Posterior cingulate gyrus (tissue), 11 donors: ENCODE measurements at places on chromosomes 6 and 20.
A peak's percentile ranks its signal among the peaks of the same experiment; 100 is the strongest.

- no peak for DNase-seq
These were observed 17.4 kb upstream of the RAB32 start for GRCh38 chr6:146526192-146526591.

DNA sequence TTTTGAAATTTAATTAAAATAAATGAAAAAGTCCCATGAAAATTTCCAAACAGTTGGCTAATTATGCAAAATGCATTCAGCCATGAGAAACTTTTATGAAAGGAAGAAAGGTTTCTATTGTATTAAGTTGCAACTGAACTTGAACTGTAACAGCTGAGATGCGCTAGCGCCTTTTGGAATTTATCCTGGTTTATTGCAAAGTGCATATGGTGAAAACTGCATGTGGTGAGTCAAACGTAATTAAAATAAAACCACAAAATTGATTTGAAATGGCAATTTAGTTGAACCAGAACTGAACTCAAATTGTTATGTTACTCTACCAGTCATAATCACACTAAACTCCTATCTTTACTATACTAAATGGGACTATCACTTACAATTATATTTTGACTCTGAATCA lies 46.4 kb upstream of the COL21A1 start:
- no peak for DNase-seq

GRCh38 chr20:15612198-15612597 lies 961.0 kb downstream of the KIF16B start:
- no peak for DNase-seq

- no peak for DNase-seq
These were observed 32.4 kb downstream of the SNX3 start for GRCh38 chr6:108228416-108228815.

- DNase-seq = peak; percentile 27
These were observed 675 bp upstream of the TRERF1 start for GRCh38 chr6:42452171-42453030.

DNA sequence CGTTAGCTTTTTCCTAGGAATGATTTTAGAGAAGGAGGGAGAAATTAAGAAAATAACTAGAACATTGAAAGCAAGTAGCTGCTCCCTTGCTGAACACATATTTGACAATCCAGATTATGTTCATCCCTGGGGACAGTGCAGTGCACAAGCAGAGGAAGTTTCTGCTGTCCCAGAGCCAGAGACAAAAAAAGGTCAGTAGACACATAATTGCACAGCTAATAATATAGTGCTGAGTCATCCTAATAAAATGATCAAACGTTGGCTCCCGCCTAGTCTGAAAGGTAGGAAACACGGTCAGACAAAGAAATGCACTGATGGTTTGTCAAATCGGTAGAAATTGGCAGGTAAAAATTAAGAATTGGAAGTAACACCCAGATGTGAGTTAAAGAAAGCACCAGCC lies 21.7 kb upstream of the SSTR4 start:
- no peak for DNase-seq

DNA sequence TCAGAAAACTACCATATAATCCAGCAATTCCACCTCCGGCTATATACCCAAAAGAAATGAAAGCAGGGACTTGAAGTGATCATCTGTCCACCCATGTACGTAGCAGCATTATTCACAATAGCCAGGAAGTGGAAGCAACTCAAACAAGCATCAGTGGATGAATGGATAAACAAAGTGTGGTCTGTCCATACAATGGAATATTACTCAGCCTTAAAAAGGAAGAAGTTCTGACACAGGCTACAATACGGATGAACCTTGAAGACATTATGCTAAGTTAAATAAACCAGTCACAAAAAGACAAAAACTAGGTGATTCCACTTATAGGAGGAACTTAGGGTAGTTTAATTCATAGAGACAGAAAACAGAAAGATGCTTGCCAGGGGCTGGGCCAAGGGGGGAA lies 76.5 kb downstream of the ATP9A start:
- DNase-seq = no peak

DNA sequence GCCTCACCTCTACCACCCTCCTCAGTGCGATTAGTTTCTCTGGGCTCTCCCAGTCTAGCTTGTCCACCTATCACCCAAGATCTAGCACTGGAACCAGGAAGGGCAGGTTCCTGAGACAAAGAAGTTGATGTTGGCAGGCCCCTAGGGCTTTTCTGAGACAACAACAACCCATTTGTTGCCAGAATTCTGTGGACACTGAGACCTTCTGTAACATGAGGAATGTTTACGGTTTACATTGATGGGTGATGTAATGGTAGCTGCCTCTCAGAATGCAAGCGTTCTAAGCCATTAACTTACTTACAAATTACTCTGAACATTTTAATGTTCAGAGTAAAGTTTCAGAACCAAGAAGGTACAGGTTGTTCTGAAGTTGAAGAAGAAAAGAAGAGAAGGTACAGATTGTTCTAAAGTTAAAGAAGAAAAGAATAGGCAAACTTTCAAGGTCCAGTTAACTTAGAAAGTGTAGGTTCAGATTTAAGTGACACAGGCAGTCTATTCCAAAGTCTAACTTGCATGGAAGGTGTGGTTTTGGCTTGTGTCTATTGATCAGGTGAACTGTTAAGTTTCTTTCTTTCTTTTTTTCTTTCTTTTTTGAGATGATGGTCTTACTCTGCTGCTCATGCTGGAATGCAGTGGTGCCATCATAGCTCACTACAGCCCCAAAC lies 3.7 kb upstream of the MED23 start:
- no peak for DNase-seq

DNA sequence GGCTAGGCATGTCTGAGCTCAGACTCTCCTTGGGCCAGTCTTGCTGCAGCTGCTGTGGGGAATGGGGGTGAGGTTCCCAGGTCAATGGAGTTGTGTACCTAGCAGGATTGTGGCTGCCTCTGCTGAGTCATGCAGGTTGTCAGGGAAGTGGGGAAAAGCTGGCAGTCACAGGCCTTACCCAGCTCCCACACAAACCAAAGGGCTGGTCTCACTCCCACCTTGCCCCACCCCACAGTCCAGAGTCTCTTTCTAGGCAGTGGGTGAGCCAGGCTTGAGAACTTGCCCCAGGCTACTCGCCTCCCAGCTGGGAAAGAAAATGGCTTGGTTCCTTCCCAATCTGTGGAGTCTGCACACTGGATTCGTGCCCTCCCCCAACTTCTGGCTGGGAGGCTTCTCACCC lies 65.7 kb downstream of the SCP2D1 start:
- no peak for DNase-seq

DNA sequence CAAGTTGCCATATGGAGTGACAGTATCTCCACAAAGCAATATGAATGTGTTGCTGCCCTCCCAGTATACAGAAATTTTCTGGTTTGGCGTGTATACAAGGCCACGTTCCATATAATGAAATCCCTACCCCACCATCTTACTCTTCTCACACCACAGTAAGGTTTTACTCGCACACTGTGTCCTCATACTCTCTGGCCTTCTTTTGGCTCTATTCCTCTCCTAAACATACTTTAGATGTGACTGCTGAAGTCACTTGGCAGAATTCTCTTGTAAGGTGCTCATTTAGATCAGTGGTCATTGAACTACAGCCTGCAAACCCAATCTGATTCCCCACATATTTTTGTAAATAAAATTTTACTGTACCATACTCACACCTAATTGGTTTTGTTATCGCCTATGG lies 123.2 kb downstream of the RFPL4B start:
- no peak for DNase-seq

DNA sequence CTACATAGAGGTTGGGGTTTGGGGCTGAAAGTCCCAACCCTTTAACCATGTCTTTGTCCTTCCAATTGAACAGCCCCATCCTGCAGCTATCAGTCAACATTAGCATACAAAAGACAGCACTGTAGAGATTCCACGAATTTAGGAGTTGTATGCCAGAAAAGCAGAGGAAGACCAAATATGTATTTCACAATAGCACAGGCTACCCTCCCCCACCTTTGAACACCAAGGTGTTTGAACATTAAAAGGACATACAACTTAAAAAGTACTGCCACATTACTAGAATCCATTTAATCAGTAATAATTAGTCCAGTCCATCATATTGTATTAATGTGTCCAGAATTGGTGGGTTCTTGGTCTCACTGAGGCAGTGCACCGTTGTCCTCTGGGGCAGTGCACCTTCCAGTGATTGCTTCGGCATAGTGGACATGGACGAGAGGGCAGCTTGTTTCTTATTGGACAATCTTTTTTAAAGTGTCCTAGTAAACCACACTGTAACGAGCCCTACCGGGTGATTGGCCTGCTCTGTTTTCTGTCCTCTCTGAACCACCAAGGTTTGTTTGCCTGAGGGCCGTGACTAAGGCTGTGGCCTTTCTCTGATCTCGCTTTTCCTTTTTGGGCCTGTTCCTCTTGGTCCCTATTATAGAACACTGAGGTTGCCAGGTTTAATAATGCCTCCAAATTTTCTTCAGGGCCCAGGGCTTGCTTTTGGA lies 36.4 kb downstream of the GSTA4 start:
- no peak for DNase-seq

- no peak for DNase-seq
These were observed 545.6 kb downstream of the PKHD1 start for GRCh38 chr6:51541847-51542246.

- no peak for DNase-seq
These were observed 14.2 kb downstream of the ARID1B start for GRCh38 chr6:156791320-156791850.

- DNase-seq = no peak
These were observed 47.9 kb downstream of the STK35 start for GRCh38 chr20:2149507-2149906.

GRCh38 chr20:1830240-1830639 lies 65.0 kb upstream of the SIRPA start:
- peak; percentile 96 for DNase-seq

DNA sequence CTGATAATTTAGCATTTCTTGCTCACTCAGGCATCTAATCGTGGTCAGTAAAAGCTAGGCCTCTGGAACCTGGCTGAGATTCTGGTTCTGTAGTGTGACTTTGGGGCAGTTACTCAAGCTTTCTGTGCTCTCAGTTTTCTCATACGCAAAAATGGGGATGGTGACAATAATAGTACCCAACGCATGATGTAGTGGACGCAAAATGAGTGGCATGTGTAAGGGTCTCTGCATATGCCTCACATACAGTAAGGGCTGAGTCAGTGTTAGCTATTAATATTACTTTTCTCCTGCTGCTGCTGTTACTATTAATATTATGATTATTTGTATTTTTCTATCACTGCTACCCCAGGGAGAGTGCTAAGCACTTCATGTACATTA lies 686 bp downstream of the GINS1 start:
- no peak for DNase-seq

DNA sequence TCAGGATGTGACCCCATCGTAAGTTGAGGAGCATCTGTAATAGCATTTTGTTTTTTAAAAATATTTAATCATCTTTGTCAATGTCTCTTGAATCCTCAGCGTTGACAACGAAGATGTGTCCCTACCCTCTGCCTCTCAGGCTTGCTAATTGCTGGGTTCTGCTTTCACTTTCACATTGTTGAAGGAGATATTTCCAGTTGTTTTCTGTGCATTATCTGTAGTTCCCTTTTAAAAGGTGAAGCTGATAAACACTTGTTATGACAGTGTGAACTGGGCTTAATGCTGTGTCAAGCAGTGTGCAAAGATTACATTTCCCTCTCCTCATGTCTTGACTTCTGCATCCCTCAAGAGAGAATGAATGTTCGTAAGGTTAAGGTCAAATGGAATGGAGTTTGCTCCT lies 54.9 kb downstream of the CSE1L start:
- no peak for DNase-seq

DNA sequence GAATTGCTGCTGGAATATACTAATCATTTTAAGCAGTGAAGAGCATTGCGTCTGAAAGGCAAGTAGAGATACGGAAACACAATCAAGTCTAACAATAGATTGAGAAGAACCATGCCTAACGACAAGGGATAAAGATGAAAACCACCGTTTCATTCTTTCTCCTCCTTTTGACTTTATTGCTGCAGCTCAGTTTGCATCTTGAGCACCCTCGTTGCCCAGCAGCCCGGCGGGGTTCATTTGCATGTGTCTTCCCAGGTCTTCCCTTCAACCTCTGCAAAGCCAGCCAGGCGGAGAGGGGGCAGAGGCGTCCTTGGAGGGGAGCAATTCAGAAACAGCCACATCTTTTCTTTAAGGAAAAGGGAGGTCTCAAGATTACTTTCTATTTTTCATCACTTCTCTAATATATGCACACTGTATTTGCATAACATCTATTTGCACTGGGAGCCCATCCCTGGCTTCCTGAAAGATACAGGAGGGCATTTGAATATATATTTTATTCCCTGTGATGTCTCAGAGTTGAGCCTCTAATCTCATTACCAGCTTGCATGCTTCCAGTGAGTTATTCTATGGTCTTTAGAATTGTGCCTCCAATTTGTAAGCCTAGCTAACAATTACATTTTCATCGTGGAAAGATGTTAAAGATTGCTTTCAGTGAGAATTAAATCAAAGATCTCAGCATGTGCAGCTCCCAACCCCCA lies 18.7 kb upstream of the PXDC1 start:
- no peak for DNase-seq

DNA sequence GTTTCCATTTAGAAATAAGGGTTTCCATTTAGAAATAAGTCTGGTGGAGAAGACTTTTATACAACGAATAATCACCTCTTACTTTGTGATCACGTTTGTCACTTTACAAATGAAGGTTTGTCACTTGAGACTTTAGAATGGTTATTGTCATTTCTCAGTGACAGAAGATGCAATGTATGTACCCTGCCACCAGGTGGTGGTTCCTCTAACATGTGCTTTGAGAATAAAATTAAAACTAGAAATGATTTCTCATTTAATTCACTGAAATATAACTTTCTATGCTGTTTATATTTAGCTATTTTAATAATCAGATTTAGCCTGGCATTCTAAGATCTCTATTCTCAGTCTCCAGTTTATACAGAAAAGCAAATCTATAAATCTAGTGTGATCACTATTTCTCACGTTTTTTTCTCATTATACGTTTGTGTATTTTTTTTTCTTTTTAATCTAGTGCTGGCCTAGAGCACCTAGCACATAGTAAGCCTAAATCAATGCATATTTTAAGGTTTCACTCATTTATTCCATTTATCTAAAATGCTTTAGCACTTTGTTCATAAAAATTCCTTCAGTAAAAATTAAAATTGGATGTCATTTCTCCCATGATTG lies 57.4 kb upstream of the TFAP2D start:
- DNase-seq = no peak

GRCh38 chr20:662277-663192 lies 9.5 kb upstream of the SRXN1 start:
- no peak for DNase-seq

DNA sequence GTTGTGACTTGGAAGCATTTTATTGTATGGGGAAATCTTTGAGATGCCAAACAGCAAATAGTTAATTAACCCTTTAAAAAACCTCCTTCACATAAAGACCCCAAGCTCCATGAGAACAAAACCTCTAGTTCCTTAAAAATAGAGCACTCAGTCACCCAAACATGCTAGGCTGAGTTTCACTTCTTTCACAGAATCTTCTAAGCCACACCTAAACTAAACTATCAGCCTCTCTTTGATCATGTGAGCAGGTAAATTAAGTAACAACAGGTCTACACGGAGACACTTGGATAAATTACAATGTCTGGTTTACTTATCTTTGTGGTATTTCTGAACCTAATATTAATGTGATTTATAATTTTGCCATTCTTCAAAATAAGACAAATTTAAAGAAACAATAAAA lies 205.2 kb upstream of the MARCKS start:
- no peak for DNase-seq

DNA sequence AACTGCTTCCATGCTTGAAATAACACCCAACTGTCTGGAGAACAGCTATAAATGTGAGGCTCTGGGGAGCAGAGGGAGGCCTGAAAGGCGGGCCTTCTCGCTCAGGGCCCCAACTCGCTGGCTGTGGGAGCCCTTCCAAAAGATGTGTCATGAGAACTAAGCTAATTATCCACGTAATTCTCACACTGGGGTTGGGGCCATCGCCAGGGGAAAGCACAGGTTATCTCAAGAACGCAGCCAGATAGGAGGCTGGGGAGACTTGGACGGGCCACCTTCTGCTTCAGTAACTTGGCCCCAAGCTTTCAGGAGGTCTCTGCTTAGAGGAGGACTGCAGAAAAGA lies 1.6 kb downstream of the PXDC1 start:
- DNase-seq = no peak
